Inflammatory macrophage treated with lipopolysaccharide for 1 hour (primary cell): ENCODE measurements at places on chromosomes 2 and 18.
A peak's percentile ranks its signal among the peaks of the same experiment; 100 is the strongest.

- DNase-seq = no peak
Observed at GRCh38 chr18:767961-768360, 44.1 kb downstream of the YES1 start.

- DNase-seq = no peak
Observed at GRCh38 chr2:122643725-122644329, 888.4 kb downstream of the TSN start.

GRCh38 chr18:11548916-11549551 is 60.4 kb upstream of the SLC35G4 start:
- no peak for DNase-seq

DNA sequence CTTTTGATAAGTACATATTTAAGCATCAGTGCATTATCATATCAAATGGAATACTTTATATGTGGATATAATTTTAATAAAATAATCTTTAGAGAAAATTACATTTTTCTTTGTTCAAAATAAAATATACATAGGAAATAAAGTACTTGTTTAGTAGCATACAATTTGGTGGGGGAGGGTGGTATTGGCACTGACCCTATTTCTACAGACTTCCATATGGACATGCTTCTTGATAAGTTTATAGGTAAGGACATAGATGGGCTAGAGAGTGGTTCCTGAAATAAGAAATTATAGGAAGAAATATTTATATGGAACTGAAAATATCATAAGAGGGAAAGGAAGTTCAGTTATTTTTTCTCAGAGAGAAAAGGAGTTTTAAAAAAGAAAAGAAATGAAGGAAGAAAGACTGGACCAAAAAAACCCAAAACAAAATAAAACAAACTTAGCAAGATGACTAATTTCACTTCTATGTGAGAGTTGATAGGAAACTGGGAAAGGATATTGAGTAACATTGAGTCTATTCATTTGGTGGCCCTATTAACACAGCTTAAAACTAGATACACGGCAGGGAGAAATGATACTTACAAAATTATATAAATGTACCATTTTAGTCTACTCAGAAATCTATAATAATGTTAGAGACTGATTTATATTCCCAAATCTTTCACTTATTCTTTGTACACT is 505.9 kb downstream of the ERBB4 start:
- no peak for DNase-seq

GRCh38 chr18:32264401-32264800 is 74.6 kb downstream of the MEP1B start:
- DNase-seq = no peak

DNA sequence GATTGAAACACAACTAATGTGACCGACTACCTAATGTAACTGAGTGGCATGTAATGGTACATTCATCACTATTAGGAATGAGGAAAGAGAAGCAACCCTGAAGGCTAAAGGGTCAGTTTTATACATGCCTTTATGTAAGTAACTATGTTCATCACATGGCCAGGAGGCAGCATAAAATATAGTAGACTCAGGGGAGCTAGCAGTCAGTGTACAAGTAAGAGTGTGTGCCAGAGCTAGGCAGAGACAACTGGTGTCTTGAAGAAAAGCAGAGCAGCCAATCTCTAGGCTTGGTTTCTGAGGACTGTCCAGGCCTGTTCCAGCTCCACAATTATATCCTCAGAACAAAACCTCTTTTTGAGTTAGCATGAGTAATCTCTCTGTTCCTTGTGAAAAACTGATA is 18.1 kb downstream of the SMAD2 start:
- DNase-seq = no peak

- no peak for DNase-seq
Observed at GRCh38 chr2:23012499-23012898, 372.5 kb upstream of the KLHL29 start.

DNA sequence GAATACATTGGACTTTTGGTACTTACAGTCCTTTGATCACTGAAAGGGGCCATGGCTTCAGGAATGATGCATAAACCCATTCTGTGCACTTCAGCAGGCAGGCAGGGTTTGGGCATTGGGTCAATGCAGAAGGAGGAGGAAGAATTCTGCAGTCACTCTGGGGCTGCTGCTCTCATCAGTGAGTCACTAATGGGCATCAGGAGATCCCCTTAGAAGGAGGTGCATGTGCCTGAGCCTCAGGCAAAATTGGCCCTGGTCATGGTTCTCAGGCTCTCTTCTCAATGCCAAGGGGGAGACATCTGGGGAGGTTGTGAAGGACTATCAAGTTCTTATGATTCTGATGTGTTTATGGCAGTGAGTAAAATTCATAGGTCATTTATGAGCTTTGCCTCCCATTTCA is 52.0 kb upstream of the TNP1 start:
- no peak for DNase-seq

DNA sequence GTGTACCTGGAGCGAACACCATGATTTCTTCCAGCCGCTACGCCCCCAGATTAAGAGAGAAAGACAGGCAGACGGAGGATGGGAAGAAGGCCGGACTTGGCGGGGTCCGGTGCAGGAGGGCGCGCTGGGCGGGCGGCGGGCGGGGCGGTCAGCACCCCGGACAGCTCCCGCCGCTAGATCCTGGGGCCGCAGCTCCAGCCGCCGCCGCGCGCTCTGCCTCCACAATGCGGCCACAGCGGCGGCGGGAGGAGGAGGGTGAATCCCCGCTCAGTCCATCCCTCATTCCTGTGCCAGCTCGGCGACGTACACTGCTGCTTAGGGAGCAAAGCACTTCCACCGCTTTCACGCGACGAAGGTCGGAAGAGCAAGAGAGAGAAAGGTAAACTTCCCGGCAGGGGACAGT is at the start of gene AKAIN1:
TSS of gene AKAIN1 (minus strand) at position 226 of the 403 bp plus-strand sequence. CDS start at position 22, 204 bp downstream.
- no peak for DNase-seq

DNA sequence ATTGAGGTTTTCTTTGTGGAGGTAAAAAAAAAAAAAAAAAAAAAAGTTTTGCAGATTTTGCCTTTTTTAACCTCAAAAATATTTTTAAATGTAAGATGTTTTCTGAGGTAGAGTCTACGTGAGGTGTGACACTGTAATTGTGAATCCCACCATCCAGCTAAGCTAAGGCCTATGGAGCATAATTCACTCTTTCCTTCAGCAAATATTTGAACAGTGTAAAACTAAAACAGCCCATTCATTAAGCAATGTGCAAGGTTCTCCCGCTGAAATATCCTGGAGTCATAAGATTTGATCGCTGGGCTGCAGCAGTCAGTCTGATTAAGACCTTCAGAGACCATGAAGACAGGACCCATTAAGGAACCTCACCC is 105.1 kb downstream of the HNRNPLL start:
- no peak for DNase-seq

DNA sequence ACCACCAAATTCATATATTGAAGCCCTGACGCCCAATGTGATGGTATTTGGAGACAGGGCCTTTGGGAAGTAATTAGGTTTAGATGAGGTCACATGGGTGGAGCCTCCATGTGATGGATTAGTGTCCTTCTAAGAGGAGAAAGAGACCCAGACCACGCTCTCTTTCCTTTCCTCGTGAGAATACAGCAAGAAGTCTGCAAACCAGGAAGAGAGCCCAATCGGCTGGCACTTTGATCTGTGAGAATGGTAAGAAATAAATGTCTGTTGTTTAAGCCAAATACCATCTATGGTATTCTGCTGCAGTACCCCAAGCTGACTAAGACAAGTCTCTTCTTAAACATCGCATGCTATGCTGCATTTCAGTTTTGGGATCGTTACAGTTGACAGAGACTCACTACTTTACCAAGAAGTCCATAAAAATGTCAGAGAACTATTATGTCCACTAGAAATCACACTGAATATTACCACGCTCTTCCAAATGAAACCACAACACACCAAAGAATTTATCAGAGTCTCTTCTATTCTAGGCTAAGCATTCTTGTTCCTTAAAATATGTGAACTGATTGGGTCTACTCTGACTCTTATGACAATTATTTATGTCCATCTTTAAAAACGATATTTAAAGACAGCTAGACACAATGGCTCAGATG is 48.5 kb downstream of the LPIN2 start:
- DNase-seq = no peak

DNA sequence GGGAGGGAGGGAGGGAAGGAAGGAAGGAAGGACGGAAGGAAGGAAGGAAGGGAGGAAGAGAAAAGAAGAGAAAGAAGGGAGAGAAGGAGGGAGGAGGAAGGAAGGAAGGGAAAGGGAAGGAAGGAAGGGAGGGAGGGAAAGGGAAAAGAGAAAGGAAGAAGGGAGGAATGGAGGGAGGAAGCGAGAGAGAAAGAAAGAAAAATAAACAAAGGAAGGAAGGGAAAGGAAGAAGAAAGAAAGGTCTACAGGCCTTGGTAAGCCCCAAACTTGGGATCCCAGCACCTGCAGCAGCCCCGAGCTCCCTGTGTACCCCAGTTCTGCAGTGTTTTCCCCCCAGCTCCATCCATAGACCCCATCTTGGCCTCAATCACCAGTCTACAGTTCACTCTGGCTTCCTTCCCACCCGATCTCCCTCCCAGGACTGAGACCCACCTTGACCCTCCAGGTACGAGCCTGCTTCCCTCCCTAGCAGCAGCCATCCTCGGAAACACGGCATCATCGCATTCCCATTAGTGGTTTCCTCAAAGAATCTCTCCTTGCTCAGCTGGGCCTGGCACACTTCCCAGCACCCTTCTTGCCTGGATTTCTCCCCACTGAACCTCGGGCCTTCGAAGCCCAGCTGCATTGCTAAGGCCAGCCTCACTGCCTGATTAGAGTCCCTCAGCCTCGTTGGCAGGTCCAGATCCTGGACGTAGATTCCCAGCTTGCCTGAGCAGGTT is 46.1 kb upstream of the SH3BP4 start:
- DNase-seq = no peak

- no peak for DNase-seq
Observed at GRCh38 chr2:215452725-215453124, 16.9 kb upstream of the FN1 start.

- DNase-seq = no peak
Observed at GRCh38 chr2:28160986-28161425, 231.7 kb upstream of the FOSL2 start.

- DNase-seq = peak; percentile 35
Observed at GRCh38 chr2:236545814-236546480, 23.7 kb upstream of the ACKR3 start.

DNA sequence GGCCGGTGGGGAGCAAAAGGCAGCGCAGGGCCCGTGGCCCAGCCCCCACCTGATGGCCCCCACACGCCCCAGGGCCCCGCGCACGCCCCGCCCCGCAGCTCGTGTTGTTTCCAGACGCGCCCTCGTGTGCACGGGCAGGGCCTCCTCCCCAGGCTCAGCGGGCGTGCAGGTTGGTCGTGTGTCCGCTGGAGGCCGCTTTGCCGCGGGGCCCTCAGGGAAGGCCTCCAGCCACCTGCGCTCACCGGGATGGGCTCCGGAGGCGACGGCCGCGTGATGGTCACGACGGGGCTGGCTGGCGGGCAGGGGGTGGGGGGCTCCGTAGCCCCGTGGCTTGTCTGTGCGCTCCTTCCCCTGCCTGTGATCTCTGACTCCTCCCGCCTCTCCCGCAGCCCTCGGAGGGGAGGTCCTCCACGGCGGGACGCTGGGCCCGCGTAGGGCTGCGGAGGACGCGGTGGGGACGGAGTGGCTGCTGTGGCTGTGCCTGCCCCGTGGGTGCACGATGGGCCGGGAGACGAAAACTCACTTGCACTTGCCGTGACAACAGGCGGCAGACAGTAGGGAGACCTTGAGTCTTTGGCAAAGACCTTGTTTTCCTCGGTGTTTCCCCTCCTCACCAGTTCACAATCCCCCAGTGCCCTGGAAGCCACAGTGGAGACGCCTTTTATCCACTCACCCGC is 67.1 kb downstream of the RTP5 start:
- DNase-seq = no peak

DNA sequence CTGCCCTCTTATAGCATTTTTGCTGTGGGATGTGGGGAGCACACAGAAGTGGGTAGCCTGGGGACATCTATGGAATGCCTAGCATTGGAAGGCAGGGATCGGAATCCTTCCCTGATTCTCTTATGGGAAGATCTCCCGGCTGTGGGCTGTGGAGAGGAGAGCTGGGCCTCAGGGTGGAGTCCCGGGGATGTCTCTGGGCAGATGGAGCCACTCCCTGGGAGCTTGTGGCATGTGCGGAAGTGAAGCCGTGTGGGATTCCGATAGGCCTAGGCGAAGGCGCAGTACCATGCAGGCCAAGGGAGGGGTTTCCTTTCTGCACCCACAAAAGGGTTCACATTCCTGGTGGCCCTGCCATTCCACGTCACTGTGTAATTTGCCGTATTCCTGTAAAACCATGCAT is 87.9 kb downstream of the GLI2 start:
- DNase-seq = no peak

- no peak for DNase-seq
Observed at GRCh38 chr18:35172451-35173035, 68.3 kb upstream of the ZNF397 start.
